Psoas muscle (tissue), 8 donors: ENCODE measurements at places on chromosomes 12 and 14. TPM values are rescaled to one million over a fixed set of nuclear protein-coding genes. Genes with fewer than 3 reads are reported as not detected.

DNA sequence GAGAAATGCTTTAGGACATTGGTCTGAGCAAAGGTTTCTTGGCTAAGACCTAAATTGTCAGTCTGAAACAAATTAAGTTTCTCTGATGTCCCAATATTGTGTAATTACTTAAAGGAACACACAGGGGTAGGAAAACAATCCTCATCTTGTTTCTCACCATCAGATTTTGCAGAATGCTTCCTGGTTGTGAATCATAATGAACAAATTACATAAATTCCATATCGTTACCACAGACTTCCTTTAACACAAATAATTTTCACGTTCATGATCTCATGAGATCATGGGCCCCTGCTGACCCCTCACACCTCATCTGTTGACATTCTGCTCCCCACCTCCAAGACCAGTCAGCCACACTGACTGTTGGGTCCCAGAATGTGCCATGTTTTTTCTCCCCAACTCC, 194.1 kb downstream of the MON2 start:
- no peak for DNase-seq

Gene GOLGA5
- total RNA-seq: 23.5 TPM

DNA sequence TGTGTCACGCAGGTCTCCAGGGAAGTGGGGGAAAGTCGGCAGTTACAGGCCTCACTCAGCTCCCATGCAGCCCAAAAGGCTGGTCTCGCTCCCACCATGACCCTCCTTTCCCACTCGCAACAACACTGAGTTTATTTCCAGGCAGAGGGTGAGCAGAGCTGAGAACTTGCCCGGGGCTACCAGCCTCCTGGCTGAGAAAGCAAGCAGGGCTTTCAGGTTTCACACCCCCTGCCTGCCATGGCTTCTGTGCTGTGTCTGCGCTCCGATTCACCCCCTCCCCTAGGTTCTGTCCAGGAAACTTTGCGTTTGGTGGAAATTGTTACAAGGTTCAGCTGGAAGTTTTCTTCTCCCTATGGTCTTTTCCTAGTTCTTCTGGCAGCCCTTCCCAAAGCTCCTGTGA, 17.1 kb downstream of the OR10G2 start:
- DNase-seq: no peak

Gene BEST3
- total RNA-seq: 141 TPM

- no peak for DNase-seq
Measured at GRCh38 chr12:125455556-125455955, 390.3 kb downstream of the AACS start.

DNA sequence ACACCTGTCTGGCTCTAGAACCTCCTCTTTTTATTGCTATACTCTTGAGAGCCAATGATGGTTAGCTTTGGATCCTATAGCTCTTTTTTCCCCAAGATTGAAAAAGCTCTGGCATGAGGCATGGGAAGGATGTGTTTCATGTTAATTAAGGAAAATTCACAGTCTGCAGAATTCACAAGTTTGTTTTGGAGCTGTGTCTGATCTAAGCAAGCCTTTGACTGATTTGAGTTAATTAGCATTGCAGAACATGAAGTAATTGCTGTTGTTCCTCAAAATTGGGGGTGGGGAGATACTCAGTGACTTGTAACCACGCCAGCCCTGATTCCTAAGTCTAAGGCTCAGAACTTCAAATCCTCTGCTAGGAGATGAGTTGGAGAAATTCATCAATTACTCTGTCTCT, 205.0 kb downstream of the SUDS3 start:
- no peak for DNase-seq

Gene SBNO1
- total RNA-seq: 30.4 TPM

Gene IGFBP6
- total RNA-seq: 16.8 TPM

GRCh38 chr12:72388322-72388721, 116.2 kb downstream of the TRHDE start:
- no peak for DNase-seq

Gene CERS5
- total RNA-seq: 5.2 TPM

GRCh38 chr12:68121143-68121542, 38.4 kb downstream of the IFNG start:
- no peak for DNase-seq

DNA sequence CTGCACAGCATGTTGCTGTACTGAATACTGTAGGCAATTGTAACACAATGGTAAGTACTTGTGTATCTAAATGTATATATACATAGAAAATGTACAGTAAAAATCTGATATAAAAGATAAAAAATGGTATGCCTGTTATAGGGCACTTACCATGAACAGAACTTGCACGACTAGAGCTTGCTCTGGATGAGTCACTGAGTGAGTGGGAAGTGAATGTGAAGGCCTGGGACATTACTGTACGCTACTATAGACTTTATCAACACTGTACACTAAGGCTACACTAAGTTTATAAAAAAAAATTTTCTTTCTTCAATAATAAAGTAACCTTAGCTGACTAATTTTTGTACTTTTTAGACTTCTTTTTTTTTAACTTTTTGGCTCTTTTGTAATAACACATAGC, 24.2 kb upstream of the NEDD1 start:
- no peak for DNase-seq

Gene C1QL4
- not detected for total RNA-seq

Gene DENND5B
- total RNA-seq: 23.7 TPM

Gene GSG1
- not detected for total RNA-seq

Gene TTC9
- total RNA-seq: 4.4 TPM

GRCh38 chr12:112175361-112176155, 50.2 kb downstream of the TRAFD1 start:
- no peak for DNase-seq

- DNase-seq: no peak
Measured at GRCh38 chr12:19988948-19989347, 379.4 kb upstream of the PDE3A start.

DNA sequence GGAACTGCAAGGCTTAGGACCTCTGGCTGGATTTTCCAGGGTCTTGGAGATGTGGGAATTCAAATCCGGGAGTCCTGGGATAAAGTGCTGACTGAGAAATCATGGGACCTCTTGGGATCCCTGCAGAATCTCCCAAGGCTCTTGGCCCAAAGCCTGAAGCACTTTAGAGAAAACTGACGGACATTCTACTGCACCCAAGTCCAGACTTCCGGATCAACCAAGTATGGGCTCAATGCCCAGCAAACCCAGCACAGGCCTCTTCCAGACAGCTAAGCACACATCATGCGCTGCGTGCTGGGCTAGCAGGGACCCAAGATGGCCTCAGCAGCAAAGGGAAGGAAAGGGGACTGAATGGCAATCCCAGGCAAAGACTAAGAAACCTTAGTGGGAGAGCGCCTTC, 85.0 kb downstream of the ACTN1 start:
- DNase-seq: peak; percentile 21

- no peak for DNase-seq
Measured at GRCh38 chr12:21065845-21066244, 65.1 kb upstream of the SLCO1B1 start.

DNA sequence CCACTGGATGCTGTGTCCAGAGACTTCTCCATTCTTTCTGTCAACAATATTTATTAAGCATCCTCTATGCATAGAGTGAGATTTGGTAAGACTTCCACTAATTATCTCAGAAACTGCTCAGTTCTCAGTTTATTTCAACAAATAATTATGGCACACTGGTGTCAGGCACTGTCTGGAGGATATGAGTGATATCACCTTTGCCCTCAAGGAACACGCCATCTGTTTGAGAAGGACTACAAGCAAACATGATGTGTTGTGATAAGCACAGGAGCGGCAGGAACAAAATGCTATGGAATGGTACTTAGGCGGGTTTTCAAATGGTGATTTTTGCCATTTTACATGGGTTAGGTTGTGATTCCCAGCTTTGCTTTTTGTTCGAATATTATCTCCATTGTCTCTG, 229.2 kb downstream of the DPF3 start:
- DNase-seq: no peak

DNA sequence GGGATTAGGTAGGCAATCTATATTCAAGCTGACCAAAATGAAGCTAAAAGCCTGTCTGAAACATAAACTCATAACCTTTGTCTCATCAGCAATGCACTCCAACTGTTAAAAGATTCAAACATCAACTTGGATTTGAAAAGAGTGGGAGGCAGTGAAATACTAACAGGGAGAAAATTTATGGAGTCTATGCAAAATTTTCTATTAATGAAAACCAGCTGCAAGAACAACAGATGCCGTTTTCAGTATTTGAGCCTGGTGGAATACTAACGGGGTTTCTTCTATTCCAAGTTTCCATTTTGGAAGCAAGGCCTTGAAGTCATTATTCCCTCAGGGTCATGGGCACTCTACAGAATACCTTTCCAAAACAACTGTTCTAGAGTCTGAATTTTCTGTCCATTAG, 88.3 kb downstream of the LRP6 start:
- no peak for DNase-seq

- DNase-seq: no peak
Measured at GRCh38 chr12:56081393-56082347, 1.7 kb downstream of the ERBB3 start.

DNA sequence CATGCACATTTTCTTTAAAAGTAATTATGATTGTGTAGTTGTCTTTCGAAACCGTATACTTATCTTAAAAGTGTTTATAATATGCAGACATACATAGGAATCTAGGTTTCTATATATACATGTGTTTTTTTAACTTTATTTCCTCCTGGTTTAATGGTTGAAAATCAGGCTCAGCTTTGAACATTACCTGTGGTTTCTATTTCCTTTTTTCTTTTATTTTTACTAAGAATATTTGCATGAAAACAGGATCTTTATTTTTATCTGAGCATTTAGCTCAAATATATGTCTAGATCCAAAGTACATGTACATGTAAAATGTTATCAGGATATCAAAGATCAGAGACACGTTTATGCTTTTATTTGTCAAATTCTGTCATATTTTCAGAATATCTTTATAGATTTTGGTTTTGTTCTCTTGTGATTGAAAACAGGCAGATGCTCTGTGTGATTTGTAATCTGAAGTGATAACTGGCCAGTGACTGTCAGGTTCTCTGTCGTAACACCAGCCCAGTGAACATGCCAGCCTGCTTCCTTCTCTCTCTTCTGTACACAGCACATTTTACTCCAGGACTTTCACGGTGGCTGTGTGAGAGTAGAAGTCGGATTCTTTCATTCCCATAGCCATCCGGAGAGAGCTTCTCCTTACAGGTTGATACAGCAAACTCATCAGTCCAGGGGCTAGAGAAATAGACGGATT, 13.7 kb downstream of the TCTN1 start:
- no peak for DNase-seq

DNA sequence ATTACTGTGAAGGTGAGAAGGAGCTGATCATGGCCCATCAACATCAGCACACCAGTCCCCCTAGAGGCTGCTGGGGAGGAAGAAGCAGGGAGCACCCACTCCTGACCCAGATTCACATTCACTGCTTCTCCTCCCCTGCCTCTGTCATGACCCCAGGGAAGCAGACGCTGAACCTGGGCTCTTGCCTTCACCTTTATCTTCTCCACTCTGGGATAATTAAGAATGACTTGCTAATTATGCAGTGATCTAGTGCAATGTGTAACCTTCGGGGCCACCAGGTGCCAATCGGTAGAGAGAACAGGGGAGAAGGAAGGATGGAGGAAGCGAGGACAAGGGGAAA, 44.4 kb upstream of the IQSEC3 start:
- DNase-seq: no peak

GRCh38 chr12:2343681-2344080, 290.9 kb downstream of the CACNA1C start:
- DNase-seq: no peak

Gene ACOT6
- not detected for total RNA-seq
